ENCODE measurements at places on chromosomes 2 and 18.
A peak's percentile ranks its signal among the peaks of the same experiment; 100 is the strongest.

- no peak for DNase-seq
Observed at GRCh38 chr2:53129851-53130250, 637.8 kb upstream of the CHAC2 start.

GRCh38 chr2:31333527-31334183, 80.9 kb downstream of the XDH start:
- DNase-seq = peak; percentile 71

DNA sequence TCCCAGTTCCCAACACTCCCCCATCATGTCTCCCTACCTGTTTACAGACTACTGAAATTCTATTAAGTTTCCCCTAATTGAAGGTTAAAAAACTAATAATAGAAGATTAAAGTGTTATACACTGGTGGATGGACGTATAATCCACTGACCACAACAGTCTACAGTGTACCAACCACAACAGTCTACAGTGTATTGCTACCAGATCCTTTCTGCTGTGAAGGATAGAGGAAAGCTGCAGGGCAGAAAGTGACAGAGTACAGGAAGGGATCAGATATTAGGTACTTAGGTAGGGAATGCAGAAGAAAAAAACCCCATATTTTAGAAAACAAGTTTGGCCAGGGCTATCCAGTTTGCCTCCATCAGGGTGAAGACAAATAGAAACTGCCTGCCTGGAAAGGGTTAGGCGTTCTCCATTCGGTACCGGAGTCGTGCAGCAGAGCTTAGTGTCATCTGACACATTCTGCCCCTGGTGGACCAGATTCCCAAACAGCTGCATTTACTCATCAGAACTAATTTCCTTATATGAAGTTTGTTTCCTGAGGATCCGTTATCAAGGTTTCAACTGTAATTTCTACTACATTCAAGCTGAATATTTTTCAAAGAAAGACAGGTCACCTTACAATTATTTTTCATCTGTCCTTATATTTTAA, 49.9 kb downstream of the KLF7 start:
- DNase-seq = no peak

- DNase-seq = no peak
Observed at GRCh38 chr2:13289310-13289709, 572.6 kb downstream of the TRIB2 start.

DNA sequence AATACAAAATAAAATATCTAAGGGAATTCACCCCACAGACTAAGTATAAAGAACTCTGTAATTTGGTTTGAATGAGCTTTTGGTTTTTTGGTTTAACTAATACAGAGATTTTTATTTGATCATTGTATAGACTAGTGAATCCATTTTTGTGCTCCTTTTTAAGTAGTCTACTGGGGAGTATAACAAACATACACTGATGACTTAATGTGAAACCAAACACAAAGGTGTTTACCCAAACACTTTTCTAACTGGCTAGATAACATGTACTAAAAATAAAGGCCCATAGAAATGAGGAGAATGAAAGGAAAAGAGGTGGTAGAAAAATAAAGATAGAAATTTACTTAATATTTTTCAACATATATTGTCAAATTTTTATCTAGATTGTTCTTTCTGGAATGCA, 146.0 kb downstream of the NRXN1 start:
- no peak for DNase-seq

DNA sequence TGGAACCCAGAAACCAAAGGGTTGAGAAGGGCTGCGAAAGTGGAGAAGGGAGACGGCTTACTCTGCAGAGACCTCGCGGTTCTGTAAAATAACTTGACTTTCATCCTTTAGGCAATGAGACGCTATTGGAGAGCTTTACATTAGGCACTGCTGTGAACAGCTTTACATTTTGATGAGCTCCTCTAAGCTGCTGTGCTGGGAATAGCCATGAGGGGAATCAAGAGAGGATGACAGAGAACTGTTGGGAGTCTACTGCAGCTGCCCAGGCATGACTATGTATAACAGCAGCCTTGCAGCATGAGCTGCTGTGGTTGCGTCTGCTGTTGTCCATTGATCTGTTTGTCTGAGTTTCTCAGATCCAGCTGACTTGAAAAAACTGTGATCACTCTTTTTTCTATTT, 310.8 kb upstream of the MAP2 start:
- no peak for DNase-seq

GRCh38 chr2:176134035-176134434, 4.5 kb downstream of the HOXD8 start:
- DNase-seq = no peak

DNA sequence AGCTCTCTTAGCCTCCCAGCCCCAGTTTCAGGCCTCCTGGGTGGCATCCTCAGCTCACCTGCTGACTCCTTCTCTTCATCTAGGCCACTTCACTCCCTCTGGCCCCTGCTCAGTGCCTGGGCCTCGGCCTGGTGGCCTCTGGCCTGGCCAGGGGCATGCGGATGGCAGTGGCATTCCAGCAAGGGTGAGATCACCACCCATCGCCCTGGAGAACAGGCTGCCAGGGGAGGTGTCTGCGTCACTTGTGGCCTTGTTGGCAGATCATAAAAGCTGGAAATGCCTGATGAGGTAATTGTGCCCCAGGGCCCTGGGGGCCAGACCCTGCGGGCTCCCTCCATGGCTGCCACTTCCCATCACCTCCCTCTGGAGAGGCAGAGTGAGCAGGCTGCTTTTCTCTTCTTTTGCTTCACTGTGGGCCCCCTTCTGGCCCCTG, 72.5 kb upstream of the SMAD2 start:
- no peak for DNase-seq

DNA sequence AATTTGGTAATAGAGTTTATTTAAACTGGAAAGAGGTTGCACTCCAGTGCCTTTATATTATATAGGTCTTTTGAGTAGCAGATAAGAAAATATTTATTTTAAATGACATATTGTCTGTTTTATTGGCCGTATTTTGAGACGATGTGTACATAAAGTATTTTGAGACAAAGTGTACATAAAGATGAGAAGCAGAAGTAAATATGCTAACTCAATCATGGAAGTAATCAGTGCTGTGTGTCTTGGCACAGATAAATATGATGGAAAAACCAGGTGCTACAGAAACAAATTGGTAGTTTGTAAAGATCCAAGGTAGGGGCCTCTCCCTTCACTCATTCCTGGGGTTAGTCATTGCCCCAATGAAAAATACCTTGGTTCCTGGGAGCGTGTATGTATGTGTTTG, 382.9 kb downstream of the DSEL start:
- DNase-seq = no peak

DNA sequence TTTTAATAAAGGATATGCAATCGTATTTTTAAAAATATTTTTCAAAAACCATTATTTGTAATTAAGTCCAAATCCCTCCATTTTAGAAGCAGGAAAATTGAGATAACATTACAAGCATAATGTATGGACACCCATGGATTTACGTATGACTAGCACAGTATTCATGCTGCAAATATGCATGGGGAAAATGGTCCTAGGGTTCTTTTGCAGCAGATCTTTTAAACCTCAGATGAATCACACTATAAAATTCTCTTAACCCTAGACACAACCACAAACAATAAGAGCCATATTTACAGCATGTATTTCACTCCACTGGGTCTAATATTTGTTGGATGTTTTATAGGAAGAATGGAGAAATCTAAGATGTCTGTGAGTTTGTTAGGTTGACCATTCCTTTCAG, 453.4 kb downstream of the TGIF1 start:
- DNase-seq = no peak
